ENCODE measurements at places on chromosomes 13 and 19. TPM values are rescaled to one million over a fixed set of nuclear protein-coding genes. Genes with fewer than 3 reads are reported as not detected.

- DNase-seq, result peak; percentile 24
Observed at GRCh38 chr13:48542581-48543341, 9.9 kb upstream of the RCBTB2 start.

- DNase-seq, result no peak
Observed at GRCh38 chr13:44760434-44760833, 184.3 kb upstream of the TSC22D1 start.

- no peak for DNase-seq
Observed at GRCh38 chr13:33311040-33311439, 25.5 kb upstream of the STARD13 start.

DNA sequence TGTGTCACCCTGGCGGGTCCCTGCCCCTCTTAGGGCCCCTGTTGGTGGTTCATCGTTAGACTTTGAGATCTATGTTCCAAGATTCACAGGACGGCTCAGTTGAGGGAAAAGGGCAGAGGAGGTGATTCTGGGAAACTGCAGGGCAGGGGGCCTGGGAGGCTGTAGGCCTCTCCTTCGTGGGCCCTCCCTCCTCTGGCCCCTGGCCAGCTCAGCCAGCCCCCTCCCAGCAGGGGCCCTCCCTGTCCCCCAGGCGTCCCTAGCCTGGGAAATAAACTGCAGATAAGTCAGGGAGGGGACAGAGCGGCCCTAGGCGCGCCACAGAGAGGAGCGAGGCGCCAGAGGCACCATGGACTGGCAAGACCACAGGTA, 6.5 kb downstream of the HIF3A start:
- no peak for DNase-seq

DNA sequence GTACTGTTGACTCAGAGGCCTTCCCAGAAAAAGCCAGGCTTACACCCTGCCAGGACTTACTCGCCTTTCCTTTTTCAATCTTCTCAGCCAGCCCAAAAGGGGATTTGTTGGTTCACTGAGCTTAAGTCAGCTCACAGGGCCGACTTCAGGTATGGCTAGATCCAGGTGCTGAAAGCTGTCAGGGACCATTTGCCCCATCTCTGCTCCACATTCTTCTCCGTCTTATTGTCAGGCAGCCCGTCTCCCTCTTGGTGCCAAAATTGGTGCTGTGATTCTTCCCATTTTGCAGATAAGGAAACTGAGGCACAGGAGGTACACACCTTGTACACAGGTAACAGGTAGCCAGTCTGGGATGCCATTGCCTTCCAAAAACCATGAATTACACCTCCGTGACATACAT, 2.4 kb downstream of the C19orf38 start:
- DNase-seq, result no peak

DNA sequence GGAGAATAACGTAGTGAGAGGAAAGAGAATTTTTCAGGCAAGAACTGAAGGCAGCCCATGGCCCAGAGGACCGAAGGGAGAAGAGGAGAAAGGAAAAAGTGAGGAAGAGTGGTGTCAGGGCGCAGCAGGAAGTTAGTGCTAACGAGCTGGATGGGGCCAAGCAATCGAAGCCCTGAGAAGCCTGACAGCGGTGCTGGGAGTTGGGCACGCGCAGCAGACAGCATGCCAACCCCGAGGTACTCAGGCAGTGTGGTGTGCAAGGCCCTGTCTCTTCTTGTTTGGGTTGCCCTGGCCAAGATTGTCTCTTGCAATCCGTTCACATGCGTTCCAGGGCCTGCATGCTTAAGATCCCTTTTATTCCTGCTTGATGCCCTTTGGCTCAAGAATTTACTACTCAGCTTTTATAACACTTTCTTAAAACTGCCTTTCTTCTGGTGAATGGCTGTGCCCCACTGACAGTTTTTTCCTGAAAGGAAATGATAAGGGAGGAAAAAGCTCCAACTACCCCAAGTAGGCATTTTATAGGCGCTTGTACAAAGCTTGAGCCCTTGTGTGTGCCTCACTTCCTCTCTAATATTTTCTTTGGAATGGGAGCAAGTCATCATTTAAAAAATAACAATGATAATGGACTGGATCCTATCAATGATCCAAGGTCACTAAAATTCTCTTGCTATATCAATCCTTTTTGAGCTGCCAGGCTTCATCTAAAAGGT, 115.4 kb downstream of the FLT1 start:
- no peak for DNase-seq

DNA sequence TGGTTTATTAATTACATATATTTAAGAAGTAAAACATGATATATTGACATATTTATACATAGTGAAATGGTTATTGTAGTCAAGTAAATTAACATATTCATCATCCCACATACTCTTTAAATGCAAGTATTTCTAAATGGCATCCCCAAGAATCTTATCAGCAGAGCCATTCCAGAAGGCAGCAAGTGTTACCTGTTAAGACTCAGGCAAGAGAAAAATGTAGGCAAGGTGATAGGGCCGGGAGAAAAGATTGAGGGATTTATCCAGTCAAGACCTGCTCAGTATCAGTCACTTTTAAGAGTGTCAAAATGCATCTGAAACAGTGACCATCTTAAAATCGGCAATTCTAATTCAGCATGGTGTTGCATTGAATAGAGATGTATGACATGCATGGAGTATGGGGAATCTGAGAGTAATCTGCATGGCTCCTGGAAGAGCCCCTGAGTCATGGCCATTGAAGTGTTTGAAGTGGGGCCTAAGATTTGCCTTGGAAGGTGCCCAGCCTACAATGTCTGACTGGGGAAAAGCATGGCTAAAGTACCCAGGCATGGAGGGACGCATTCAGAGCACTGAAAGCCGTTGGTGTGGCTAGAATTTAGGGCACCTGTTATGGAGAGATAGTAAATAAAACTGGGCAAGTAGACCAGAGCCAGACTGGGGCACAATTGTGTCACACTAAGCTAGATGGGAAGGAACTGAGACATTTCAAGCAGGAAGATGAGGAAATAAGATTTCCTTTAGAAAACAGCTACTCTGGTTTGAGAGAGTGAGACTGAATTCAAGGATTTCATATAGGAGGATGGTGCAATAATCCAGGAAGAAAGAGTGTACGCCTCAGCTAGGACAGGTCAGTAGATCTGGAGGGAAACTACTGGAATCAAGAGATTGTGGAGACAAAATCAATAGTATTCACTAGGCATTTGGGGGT, 25.0 kb upstream of the C1QTNF9B start:
- no peak for DNase-seq

- DNase-seq, result no peak
Observed at GRCh38 chr13:48404952-48405351, 8.0 kb downstream of the LPAR6 start.

GRCh38 chr19:5893907-5894703, 9.5 kb downstream of the NDUFA11 start:
- DNase-seq, result peak; percentile 70

- DNase-seq, result no peak
Observed at GRCh38 chr13:113015826-113016525, 47.0 kb downstream of the MCF2L start.

DNA sequence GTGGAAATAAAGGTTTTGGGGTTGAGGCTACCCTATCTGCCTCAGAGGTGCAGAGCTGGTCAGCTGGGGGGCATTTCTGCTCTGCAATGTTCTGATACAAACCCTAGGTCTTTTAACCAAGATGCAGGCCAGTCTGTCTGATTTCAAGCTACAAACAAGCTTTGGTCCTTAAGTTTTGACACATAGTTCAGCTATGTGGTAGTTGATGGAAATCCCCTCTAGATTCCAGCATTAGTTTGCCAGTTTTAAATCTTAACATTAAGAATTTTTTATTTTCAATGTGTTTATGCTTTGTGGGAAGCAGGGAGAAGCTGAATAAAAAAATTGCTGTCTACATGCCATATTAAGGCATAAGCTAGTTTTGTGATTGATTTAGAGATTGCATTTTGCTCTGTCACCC, 225.7 kb downstream of the LMO7 start:
- no peak for DNase-seq

DNA sequence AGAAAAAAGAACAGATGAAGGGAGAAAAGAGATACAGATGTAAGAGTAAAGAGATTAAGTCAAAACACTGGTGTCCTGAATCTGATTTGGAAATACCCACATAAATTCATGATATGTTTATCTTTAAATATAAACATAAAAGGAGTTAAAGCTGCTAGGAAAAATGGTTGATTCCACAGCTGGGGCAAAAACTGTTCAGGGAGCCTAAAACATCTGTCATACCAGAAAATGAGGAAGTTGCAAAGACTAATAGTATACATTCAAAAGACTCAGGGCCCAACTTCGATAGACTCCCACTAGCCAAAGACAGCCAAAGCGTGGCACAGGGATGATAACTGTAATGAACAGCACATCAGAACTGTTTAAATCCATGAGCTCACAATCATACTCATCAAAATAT, 62.0 kb downstream of the ABCC4 start:
- DNase-seq, result no peak

DNA sequence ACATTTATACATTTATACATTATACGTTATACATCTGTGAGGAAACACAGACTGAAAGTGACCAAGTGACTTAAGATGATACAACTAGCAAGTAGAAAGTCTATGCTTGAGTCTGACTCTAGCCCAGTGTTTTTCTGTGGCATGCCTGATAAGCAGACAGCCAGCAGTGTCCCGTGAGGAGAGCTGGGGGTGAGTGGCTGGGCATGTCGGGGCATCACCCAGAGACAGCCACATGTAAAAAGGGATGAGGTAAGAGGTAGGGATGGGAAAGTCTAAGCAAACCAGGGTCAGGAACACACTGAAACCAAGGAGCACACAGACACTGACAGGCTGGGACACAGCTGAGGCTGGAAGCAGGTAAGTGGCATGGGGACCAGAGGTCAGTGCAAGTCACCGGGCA, 333.2 kb downstream of the FOXO1 start:
- DNase-seq, result no peak

UGGT2 gene
- 70.7 TPM for total RNA-seq

DLEU7 gene
- 0.48 TPM for total RNA-seq

CGB5 gene
- total RNA-seq, result not detected

CD177 gene
- total RNA-seq, result 0.33 TPM

C19orf67 gene
- not detected for total RNA-seq

TMPRSS9 gene
- not detected for total RNA-seq

VSTM2B gene
- total RNA-seq, result not detected

ONECUT3 gene
- total RNA-seq, result not detected

PDX1 gene
- total RNA-seq, result not detected

NLRP4 gene
- total RNA-seq, result not detected

Data from breast epithelium (tissue), 4 donors.